Kasumi-1 (cell line): ENCODE measurements at places on chromosomes 4 and X.

DNA sequence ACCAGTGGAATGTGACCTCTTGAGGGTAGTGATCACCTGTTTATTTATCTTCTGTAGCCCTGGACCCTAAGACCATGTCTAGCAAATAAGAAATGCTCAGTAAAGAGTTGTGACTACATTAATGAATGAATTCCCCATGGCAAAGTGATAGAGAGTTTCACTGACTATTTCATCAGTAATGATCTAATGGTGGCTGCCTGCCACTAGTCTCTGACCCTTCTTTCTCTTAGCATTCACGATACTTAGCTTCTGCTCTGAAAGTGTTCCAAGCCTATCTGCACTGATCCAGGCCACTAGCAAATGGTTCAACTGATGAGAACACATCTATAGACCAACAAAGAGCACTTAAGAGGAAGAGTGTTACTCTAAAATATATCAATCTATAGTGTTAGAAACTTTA lies 50.0 kb upstream of the RASGEF1B start:
- DNase-seq, result no peak

DNA sequence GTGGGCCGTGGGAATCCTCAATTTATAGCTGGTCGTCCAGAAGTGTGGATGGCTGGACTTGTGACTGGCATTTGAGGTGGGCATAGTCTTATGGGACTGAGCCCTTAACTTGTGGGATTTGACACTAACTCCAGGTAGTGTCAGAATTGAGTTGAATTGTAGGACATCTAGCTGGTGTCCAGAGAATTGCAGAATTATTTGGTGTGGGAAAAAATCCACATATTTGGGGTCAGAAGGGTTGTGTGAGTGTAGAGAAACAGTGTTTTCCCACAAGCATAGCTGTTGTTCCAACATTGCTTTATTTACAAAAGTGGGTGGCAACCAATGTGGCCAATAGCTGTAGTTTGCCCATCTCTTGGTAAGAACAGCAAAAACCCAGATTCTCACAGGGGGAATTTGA lies 91.3 kb downstream of the MOSPD2 start:
- no peak for DNase-seq

DNA sequence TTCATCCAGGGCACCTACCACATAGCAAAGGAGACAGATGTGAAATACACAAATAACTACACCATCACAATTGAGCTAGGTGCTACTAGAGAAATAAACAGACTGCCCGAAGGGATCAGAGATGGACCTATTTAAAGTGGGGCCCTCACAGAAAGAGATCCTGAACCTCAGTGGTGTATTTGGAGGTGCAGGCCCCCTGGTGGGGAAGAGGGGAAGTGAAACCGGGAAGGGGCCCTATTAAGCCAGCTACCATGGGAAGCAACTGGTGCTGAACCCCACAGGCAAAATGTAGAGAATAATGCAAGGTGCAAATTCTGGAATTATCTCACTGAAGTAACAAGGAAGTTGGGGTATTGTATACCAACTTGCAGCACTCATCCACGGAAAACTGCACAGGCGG lies 78.6 kb upstream of the FAM9A start:
- DNase-seq, result no peak

DNA sequence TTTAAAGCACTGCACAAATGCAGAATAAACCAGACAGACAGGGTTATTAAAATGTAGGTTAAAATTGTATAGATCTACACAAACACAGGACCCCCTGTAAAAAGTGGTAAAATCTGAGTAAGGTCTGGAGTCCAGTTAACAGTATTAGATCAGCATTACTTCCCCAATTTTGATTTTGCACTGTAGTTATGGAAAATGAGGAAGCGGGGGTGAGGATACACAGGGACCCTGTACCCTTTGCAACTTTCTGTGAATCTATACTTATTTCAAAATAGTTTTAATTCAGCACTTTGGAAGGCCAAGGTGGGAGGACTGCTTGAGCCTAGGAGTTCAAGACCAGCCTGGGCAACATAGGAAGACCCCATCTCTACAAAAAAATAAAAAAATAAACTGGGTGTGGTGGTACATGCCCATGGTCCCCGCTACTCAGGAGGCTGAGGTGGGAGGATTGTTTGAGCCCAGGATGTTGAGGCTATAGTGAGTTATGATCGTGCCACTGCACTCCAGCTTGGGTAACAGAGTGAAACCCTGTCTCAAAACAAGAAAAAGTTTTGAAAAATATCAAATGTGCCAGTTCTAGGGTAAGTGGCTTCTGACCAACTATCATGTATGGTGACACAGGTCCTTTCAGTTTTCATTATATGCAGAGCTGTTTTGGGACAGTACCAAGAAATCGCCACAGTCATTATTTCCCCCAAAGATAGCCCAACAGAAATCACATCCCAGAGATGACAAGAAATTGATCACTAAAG lies 17.7 kb downstream of the SEL1L3 start:
- DNase-seq, result peak; percentile 61

GRCh38 chrX:1511829-1512228 lies 25.2 kb downstream of the P2RY8 start:
- DNase-seq, result no peak

GRCh38 chr4:56622176-56622575 lies 58.9 kb downstream of the HOPX start:
- DNase-seq, result no peak

GRCh38 chr4:84535901-84536300 lies 36.8 kb upstream of the NKX6-1 start:
- no peak for DNase-seq

GRCh38 chr4:61200187-61200915 lies at the start of gene ADGRL3:
Gene ADGRL3, plus strand, starts transcription at chr4:61200326.
- peak; percentile 34 for DNase-seq

- DNase-seq, result no peak
These were observed 199.2 kb downstream of the MAB21L2 start for GRCh38 chr4:150781191-150781590.

DNA sequence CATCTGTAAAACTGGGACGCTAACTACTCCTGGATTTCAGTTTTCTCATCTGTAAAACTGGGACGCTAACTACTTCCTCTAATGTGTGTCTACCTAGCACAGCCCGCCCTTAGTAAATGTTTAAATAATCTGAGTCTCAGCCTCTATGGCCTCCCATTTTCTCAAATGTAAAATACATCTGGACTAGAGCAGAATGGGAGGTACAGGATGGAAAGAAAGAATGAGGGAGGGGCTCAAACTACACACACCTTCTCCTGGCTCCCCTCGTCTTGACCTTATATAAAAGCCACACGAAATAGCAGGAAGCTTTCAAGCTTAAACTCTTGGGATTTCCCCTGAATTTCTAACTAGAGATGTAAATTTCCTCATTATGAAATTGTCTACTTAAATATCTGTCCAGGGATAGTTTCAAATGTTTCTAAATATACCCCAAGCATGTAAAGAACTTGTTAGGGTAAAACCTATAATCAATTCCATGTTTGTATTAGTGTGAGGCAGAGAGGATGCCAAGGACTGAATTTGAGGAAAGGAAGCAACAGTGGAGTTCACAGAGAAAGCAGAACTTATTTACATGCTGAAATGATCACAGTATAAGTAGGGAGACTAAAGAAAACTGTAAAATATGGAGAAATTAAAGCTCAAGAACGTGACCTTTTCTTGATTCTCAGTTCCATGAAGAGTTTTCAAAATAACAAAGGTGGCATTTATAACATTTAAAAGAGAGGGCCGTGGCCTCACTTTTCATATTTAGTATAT lies 220.0 kb downstream of the NWD2 start:
- DNase-seq, result no peak

DNA sequence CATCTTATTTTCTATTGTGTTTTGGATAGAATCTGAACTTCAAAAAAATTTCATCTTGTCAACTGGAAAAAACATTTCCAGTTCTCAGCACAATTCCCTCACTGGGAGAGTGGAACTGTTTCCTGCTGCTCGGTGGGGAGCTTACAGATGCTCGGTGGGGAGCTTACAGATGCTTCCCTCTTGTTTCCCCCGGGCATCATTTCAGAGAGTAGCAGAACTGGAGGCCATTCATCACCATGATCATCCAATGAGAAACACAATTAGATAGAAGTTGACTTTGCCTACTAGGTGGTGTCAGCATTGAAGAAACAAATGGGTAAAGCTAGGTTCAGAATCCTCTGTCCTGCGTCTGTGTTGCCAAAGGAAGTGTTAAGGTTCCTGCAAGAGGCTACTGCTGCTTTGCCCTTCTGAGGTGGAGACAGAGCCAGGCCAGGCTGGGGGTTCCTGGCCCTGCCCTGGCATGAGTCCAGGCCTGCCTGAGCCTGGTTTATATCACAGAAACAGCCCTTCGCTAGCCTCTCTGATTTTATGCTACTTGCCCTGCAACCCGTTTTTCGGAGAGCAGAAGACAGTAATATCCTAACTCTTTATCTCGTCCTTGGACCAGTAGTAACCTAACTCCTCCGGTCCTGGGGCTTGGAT lies 70.6 kb downstream of the TAPT1 start:
- DNase-seq, result no peak

DNA sequence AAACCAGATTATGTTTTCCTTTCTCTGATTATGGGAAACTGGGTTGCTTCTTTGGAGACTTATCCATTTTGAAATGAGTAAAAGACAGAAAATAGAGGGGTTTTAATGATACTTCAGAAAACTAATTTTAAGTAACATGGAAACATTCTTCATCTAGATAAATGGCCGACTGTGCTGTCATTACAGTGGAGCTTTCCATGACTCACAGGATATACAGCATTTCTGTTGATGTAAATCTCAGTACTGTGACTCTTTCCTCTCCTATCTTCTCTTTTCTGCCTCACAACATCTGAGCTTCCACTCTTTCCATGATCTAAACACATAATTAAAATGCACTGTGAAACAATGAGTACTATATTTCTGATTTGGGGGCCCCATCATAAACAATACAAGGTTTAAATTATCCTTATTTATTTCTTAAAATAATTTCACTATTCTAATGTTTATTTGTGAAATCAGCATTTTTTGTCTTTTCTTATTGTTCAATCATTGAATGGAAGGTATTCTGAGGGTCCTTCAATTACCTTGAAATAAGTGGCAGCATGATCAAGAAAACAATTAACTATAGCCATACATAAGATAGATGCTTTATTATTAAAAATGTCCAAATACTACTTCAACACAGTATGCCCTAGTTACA lies 19.3 kb downstream of the SEC24D start:
- no peak for DNase-seq

DNA sequence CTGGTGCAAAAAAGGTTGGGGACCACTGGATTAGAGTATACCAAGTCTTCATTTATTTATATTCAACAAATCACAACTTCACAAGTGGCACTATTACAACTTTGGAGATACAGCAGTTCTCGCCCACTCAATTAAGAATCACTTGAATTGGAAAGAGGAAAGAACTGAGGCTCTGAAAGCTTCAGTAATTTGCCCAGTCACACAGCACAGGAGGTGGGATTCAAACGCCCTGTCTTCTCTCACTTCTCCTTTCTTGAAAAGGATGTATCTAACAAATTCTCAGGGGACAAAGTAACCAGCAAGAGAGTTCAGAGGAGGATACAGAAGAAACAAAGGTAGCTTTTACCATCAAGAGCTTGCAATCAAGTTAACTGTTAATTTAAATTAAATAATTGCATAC lies 12.4 kb downstream of the SMIM14 start:
- DNase-seq, result no peak

DNA sequence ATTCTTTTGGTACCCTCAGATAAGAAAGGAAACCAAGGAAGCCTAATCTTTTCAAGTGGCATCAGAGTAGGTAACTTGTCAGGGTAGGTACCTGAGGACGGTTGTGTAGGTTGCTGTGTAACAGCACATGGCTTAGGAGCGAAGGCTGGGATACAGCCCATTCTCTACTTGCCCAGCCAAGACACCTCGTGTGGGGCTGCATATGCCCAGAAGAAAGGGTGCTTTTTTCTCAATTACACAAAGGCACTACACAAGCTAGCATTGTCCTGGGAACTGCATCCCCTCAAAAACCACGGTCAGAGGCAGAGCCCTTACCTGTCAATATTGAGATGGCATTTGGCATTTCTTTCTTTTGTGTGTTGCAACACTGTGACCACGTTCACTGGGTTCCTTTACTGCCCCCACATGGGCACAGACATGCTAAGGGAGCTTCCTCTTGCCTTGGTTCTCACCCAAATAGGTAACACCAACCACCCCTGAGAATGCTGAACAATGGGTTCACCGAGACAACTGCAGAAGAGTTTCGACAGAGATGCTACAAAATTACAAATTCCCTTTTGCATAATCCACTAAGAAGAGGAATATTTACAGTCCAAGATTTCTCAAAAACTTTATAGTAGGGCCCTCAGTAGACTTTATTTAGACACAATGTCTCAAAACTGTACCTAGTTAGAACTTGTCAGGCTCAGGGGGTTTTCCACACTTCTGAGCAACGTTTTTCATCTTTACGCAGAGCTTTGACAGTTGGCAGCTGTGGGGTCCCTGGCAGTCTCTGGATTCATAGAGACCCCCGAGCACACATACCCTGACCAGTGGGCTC lies 35.8 kb upstream of the TNIP3 start:
- no peak for DNase-seq

GRCh38 chr4:89733946-89734345 lies 103.0 kb downstream of the SNCA start:
- no peak for DNase-seq

DNA sequence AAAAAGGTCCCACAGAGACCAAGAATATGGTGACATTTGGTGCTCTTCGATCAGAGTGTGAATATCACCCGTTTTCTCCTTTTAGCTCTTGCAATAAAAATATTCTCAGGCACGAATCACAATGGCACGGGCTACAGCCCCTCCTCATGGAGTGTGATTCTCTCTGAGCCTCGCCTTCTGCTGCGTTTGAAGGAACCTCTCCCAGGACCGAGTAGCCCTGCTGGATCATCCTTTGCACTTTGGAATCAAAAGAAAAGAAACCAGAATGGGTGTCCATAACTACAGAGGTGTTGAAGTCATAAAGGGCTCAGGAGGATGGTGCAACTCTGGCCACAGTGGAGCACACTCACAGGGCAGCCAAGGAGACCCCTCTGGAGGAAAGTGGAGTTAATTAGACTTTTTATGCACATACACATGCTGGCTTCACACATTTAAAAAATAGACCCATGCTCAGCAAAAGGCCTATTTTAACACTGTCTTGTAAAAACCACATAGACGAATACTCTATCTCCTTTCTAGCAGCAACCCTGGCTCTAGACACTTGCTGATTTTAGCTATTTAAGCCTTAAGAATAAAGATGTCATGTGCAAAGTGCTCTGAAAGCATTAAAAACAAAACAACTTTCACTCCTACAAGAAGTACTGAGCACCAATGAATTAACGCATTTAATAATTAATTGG lies 19.1 kb downstream of the MAML3 start:
- DNase-seq, result no peak

GRCh38 chrX:47873123-47873522 lies 36.4 kb downstream of the ZNF81 start:
- DNase-seq, result no peak

DNA sequence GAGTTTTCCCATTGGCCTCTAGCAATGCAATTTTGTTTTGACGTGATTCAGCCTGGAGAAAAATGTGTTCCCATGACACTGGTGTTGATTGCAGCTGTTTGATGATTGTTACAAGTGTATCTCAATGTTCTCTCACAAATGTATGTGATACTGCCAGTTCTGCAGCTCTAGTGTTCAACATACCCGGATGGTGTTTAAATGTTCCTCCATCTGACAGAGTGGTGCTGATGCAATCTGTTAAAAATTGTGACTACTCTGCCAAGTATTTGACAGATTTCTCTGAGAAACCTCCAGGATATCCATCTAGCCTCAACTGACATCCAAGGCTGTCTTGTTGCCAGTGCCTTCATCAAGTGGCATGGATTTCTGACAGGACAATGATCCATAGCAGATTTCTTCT lies 657.2 kb upstream of the DIAPH2 start:
- DNase-seq, result no peak

GRCh38 chrX:19827088-19827487 lies 60.3 kb downstream of the SH3KBP1 start:
- no peak for DNase-seq

- no peak for DNase-seq
These were observed 225.2 kb upstream of the DKK2 start for GRCh38 chr4:107261241-107261874.
